RPMI7951 (cell line): ENCODE measurements at places on chromosomes 7 and 10.

- peak; percentile 26 for DNase-seq
Measured at GRCh38 chr7:106563466-106564150, 97.3 kb downstream of the CCDC71L start.

DNA sequence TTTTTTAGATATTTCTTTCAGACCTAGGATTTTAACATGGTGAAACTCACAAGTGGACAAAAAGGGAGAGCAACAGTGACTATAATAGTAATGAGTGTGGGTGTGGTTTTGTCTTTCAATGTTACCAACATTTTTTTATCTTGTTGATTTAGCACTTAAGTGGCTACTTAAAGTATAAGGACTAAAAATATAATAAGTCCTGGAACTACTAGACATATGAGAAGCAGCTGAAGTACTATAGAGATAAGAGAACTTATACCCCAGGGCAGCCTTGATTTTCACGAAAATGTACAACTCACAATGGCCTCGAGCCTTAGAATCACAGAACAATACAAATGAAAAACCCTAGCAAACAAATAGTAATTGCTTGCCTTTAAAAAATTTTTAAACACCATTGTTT lies 1151.8 kb downstream of the TYW1 start:
- no peak for DNase-seq

- peak; percentile 31 for DNase-seq
Measured at GRCh38 chr10:71725998-71726579, 6.5 kb upstream of the C10orf105 start.

DNA sequence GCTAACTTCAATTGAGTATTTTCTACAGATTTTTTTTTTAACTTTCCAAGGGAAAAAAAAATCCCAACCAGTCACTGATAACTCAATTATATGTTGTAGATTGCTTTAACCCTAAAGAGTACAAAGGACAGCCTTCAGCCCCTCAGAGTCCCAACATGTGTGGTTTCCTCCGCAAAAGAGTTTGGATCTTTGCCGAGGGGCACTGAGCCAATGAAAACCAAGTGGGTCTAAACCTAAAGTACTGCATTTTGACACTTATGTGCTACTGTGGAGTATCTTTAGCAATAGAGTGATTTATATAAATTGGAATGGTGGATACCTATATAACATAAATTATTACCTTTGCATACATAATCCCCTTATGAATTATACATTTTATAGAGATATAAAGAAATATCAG lies 91.5 kb downstream of the SEMA3D start:
- DNase-seq: peak; percentile 39

GRCh38 chr7:111919631-111920179 lies 286.5 kb downstream of the DOCK4 start:
- DNase-seq: peak; percentile 93

DNA sequence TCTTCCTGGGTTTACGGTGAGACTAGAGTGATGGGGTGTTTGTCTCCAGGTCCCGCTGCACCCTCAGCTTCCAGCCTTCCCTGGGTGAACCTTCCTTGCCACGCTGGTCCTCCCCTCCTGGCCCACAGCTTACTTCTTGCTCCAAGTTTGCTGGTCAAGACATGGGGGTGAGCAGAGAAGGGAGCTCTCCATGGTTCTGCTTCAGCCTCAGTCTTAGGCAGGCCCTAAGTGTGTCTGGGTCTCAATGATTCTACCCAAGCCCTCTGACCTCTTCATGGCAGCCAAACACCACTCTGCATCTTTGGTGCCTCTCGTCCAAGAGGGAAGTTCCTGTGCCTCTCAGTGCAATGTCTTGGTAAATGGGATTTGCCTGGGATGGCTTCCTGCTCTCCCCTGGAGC lies 356.5 kb upstream of the KLF6 start:
- DNase-seq: peak; percentile 38

GRCh38 chr10:133277993-133278576 lies 1.4 kb upstream of the ADAM8 start:
- DNase-seq: peak; percentile 14

GRCh38 chr7:56009695-56010094 lies 41.5 kb downstream of the PSPH start:
- DNase-seq: no peak

DNA sequence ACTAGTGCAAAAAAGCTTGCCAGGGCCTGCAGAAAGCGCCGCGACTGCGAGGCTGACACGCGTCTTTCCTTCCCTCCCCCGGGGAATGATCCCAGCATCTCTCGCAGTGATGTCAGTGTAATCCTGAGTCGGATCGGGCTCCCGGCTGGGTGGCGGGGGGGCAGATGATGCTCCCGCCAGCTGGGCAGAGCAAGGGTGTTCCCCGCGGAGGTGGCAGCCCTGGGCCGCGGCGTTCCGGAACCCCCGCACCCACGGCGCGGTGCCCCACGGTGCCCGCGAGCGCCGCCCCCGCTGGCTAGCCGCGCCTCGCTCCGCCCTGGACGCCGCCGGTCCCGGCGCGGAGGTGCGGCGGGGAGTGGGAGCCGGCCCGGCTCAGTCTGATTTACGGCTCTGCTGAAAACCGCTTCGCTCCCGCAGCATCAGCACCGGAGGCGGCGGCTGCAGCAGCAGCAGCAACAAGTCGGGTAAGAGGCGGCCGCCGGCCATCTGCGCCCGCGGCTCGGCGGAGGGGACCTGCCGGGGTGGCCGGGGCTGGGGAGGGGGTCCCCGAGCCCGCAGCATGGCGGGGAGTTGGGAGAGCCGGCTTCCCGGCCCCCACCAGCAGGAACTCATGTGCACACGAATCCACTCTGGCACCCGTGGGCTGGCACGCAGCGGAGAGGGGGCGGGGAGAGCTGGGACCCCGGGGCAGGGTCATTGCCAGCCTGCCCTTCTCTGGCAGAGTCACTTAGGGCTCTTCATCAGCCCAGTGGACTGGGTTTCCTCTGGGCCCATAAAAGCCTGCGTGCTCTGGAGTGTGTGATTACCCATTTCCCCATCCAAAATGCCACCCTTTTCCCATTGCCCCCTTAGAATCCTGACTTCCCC lies at the start of gene ZNF365:
Gene ZNF365 (plus strand): TSS at position 375 of the 867 bp plus-strand sequence. CDS start 1,825 bp downstream, outside the sequence.
- peak; percentile 67 for DNase-seq

GRCh38 chr7:155219947-155220769 lies 77.5 kb upstream of the INSIG1 start:
- peak; percentile 67 for DNase-seq

DNA sequence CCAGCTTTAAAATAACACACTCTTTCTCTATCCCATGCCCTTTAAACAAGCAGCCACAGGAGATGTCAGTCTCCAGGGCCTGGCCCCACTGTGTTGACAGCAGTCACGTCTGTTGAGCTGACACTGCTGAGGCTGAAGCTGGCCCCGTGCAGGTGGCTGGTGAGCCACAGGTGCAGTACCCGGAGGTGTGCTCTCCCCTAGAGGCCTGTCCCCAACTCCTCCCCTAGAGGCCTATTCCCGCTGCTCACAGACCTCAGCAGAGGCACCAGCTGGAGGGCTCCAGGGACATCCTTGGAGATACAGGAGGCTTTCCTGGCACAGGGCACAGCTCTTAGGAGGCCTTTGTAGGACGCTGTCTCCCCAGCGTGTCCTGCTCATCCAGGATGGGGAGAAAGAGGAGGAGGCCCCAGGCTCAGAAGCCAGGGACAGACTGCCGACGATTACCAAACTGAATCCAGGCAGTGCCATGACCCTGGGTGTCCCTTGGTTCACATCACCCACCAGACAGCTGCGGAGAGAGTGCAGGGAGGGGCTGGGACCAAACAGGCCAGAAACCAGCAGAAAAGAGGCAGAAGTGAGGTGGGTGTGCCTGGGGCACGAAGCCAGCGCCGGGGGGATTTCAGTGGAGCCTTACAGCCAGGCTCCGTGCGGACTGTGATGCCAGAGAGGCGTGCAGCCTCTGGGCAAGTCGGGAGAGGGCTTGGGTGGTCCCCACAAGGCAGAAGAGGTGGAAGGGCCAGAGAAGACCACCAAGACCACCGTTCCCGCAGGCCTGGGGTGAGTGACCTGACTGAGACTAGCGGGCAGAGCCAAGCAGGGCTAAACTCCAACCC lies 18.5 kb upstream of the TTYH3 start:
- no peak for DNase-seq

DNA sequence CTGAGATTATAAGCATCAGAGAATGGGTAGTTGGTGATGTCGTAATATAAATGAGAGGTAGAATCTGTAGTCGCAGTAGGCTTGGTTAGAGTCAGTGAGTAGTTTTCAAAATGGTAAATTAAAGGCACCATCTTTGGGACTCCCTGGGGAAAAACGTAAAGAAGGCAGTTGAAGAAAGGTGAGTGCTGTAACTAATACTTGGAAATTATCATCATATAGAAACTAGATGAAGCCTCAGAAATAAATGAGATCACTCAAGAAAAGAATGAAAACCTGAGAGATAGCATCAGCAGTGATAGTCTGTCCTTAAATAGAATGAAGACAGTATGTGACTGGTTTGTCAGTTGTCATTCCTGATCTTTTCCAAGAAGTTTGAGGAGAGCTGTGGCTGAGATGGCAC lies 23.8 kb downstream of the PALS2 start:
- no peak for DNase-seq

- no peak for DNase-seq
Measured at GRCh38 chr10:131113709-131114291, 197.7 kb downstream of the TCERG1L start.

GRCh38 chr7:75842836-75843446 lies 29.3 kb upstream of the CCL24 start:
- DNase-seq: peak; percentile 89

DNA sequence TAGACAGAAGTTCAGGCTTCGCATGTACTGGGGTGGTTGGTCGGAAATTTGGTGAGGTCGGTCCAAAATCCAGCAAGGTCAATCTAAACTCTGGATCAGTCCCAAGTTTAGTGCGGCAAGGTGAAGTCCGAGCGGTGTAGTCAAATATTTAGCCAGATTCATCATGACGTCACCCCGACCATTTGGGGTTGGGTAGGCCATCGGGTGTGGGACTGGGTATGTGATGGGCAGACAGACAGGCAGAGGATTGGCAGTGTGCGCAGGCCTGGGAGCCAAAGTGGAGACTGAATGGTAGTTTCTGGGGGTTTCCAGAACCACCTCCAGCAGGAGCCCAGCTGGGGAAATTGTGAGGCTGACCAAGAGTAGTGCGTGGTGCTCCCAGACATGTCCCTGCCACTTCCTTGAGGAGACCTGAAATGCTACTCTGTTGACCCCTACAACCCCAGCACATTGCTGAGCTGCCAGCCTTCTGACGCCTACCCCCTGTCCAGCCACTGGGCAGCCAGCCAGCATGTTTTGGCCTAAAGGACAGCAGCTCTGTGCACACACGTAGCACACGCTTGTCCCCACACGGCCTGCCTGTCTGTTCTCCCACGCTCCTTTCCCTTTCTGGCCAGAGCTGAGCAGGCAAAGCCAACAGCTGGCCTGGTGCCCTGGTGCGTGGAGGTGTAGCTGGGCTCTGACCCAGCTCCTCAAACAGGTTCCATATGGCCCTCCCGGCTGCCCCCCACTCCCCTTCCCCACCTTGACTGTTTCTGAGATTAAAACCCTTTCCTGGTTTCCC lies 55.9 kb downstream of the FAM241B start:
- peak; percentile 87 for DNase-seq

DNA sequence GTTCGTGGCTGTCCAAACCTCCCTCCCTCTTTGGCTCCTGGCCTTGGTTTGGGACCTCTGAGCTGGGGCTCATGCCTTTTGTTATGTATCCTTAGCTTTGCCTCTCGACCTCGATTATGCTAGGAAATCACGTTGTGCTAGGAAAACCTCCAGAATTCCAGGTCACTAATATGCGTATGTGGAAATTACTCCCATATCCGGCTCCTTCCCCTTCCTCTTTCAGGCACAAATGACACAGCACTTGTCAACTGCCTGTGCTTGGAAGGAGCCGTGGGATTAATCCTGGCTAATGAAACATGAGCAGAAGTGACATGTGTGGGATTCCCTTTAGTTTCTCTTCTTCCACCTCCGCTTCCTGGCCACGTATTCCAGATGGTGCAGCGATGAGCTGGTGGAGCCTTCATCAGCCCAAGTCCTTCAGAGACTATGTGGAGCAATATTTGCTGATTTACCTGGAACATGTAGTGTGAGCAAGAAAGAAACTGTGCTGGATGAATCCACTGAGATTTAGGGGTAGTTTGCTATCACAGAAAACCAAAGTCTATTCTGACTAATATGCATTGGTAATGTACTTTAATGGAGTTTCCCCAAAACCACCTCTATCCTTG lies 149.2 kb downstream of the REEP3 start:
- no peak for DNase-seq

- no peak for DNase-seq
Measured at GRCh38 chr7:91251877-91252276, 12.4 kb upstream of the FZD1 start.

GRCh38 chr7:156898938-156899337 lies 6.0 kb upstream of the LMBR1 start:
- no peak for DNase-seq

DNA sequence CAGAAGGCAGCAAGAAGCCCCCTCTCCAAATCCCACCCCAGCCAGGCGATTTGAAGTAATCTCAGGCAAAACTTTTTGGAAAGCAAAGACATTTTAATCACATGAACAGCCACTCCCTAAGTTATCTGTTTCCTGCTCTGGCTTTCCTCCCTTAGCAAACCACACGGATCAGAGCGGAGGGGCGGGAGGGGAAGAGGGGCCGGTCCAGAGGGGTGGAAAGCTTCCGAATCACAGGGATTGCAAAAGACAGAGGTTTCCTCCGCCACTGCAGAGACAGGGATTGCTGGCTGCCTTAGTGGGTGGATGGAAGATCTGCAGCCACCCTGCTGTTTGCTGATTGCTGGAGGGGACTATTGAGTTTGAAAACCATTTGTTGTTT lies 41.2 kb downstream of the ZCCHC24 start:
- DNase-seq: peak; percentile 93

DNA sequence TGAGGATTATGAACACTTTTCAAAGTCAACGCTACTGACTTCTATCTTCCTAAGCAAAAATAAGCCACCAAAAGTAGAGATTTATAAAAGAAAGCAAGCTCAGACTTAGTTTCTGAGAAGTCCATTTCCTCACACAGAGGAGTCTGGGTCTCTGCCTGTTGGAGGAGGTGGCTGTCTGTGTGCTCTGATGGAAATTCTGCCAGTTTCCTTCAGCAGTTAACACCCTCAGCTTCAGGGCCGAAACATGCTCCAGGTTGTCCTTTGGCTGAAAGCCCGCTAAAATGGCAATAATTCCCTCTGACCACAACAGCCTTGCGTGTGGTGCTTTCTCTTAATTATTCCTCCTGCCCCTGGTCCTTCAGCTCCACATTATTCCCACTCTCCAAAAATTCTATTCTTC lies 127.8 kb upstream of the LAMB4 start:
- no peak for DNase-seq

GRCh38 chr7:149714910-149715471 lies 58.4 kb downstream of the ZNF467 start:
- peak; percentile 17 for DNase-seq
